CD4-positive, alpha-beta T cell treated with Interleukin-6 at 100 ng/mL for 8 hours (primary cell): ENCODE measurements at places on chromosomes 6 and 20.

DNA sequence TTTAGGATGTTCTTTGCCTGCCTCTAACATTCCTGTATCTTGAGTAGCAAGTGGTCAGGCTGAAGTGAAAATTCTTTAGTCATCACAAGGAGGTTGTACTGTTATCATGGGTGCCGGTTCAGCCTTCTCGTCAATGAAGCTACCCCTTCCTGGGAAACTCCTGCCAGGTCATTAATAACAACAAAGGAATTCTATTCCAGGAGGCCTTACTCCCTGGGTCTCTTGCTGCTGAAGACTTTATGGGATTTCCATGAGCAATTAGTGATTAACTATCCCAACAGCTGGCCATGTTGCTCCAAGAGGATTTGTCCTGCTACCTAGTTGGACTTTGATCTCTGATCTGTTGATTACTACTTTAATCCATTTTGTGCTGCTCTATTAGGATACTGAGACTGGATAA lies 62.7 kb upstream of the ELOVL5 start:
- no peak for DNase-seq

GRCh38 chr6:136350914-136351313 lies 61.3 kb upstream of the BCLAF1 start:
- no peak for DNase-seq

DNA sequence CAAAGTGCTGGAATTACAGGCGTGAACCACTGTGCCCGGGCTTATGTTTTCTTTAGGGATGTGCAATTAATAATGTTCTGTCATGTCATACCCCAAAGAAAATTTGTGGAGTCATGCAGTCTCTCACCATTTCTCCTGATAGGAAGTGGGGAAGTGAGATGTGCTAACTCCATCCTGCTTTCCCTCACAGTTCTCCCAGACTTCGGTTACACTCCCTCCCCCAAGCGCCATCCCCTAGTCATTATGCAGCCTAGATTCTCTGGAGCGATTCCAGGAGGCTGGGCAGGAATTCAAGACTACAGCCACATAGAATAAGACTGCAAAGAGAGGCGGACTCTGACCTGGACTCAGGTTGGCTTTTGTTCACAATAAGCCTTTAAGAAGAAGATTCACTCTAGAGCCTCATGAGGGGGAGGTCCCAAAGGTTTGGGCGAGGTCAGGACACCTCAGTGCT lies 271.4 kb downstream of the ALDH8A1 start:
- DNase-seq = no peak

DNA sequence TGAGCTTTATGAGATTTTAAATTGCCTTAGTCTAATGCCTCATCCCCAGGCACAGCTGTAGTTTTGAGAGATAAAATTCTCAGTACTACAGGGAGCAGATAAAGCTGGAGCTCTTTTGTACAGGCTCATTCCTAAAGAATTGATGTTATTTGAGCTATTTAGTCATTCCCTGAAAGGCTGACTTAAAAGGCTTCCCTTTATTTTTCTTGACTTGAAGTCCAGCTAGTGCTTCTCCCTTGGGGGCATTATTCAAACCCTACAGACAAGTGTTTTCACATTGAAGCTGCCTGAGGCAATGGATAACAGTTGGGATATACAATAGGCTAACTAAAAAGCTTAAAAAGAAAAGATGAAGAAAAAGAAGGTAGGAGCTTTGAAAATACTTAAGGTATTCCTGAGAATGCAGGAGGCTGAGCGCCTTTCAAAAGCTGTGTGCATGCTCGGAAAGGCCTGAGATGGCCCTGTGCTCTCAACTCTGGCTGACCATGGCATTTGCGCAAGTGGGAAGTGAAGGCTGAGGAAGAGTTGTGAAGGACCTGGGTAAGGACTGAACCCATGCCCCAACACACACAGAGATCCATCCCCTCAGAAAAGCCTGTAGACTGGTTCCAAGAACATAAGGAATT lies 315.1 kb downstream of the SMOC2 start:
- DNase-seq = no peak

DNA sequence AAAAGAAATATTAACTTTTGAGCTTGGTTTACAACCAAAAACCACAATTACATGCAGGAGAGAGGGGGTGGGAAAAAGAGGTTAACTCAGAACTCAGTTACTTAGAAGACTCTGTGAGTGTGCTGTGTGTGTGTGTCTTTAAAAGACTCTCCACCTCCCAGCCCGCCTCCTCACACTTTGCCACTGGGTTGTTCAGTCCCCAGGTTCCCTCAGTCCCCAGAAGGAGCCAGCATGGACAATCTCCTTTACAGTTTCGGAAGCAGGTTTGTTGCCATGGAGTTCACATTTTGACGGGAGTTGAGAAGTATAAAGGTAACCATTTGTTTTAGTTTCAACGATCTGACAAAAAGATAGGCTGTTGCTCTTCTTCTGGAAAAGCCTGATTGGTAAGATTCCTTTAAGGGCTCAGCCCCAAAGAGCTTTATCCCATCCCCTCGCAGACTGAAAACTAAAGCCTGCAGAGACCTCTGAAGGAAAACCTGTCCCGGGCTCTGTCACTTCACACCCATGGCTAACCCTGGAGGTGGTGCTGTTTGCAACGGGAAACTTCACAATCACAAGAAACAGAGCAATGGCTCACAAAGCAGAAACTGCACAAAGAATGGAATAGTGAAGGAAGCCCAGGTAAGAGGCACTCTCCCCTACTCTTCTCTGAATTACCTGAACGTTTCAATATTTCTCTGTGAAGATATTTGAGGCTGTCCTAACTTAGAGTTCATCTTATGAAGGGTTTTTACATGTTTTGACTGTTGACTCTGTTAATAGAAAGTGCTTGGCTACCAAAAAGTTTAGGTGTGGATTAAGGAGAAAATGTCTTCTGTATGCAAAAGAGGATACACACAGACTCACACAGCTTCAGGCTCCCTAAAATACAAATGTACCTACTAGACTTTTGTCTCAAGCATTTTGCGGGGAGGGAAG lies at the start of gene SPTLC3:
SPTLC3 (plus strand) TSS at position 212 of the 921 bp plus-strand sequence; CDS start at position 508, 296 bp downstream.
- DNase-seq = no peak

GRCh38 chr6:165702669-165703068 lies 39.6 kb upstream of the PDE10A start:
- no peak for DNase-seq

- DNase-seq = no peak
Observed at GRCh38 chr20:11919581-11919980, 1.9 kb downstream of the BTBD3 start.

DNA sequence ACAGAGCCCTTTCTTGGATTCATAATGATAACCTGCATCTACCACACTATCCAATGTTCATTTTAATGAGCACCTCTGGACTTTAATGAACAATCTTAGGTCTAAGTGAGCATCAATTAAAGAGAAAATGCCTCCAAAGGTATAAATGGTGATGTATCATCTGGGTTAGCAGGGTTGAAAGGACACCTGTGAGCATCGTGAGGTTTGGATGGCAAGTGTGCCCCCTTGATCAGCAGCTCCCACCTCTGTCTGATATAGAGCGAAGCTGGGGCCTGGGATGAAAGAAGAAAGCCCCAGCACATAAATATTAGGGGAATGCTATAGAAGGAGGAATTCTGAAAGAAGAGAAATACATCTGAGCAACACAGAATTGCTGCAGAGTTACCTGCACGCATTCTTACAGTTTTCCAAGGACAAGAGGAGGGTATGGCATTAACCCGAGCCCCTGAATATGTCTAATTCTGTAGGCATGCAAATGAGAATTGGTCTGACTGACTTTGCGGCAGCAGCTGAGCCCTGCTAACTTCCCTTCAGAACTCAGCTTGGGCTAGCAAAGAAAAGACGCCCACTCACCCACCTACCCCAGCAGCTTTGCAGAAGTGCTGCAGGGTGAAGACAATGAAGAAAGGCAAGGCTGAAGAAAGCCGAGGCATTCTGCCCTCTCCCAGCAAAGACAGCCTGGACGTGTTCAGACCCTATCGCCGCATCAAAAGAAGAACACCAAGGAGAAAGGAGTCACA lies 136.2 kb downstream of the GMPR start:
- DNase-seq = no peak

- DNase-seq = no peak
Observed at GRCh38 chr6:135025775-135026174, 28.8 kb downstream of the HBS1L start.

DNA sequence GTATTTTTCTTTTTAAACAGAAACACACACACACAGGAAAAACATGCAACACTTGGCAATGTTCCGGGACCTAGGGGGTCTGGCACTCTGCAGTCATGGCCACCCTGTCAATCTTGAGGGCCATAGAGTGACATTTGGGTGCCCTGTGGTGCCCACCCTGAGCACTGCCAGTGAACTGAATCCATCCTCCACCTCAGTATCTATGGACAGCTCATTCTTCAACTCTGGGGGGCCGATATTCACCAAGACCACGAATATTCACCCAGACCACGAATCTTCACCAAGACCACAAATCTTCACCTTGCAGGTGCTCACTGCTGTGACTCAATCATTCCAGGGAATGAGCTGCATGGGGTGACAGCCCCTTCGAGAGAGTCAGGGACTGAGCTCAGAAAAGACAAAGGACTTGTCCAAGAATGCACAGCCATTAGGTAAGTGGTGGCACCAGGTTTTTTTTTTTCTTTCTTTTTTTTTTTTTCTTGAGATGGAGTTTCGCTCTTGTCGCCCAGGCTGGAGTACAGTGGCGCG lies 19.1 kb downstream of the SNAI1 start:
- no peak for DNase-seq

GRCh38 chr6:5776706-5777390 lies 229.9 kb downstream of the NRN1 start:
- no peak for DNase-seq

- DNase-seq = no peak
Observed at GRCh38 chr6:158043008-158043407, 61.3 kb downstream of the SYNJ2 start.

- no peak for DNase-seq
Observed at GRCh38 chr6:25094726-25095125, 159.0 kb upstream of the RIPOR2 start.

DNA sequence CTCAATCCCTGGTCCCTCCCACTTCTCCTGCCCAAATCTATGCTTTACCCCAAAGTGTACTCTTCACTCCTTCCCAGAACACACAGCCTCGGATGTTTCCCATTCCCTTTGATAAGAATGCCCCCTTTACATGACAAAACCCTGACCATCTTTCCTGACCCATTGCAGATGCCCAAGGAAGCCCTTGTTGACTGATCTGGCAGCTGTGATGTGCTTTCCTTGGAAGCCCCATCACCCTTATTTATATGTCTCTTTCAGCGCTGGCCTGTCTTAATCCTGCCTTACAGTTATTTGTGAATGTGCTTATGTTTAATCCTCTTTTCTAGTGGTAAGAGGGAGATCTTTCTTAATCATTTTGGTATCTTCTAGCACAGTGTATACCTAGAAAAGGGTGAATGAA lies 523.1 kb downstream of the CD83 start:
- DNase-seq = no peak

DNA sequence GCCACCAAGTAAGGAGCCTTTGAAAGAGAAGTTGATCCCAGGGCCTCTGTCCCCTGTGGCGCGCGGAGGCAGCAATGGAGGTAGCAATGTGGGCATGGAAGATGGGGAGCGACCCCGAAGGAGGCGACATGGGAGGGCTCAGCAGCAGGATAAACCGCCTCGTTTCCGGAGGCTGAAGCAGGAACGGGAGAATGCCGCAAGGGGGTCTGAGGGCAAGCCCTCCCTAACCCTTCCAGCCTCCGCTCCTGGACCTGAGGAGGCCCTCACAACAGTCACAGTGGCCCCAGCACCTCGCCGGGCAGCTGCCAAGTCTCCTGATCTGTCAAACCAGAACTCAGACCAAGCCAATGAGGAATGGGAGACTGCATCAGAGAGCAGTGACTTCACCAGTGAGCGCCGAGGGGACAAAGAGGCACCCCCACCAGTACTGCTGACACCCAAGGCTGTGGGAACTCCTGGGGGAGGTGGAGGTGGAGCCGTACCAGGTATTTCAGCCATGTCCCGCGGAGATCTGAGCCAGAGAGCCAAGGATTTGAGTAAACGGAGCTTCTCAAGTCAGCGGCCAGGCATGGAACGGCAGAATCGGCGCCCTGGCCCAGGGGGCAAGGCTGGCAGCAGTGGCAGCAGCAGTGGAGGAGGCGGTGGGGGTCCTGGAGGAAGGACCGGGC lies 11.9 kb downstream of the PRRC2A start:
- no peak for DNase-seq

- DNase-seq = no peak
Observed at GRCh38 chr20:5171064-5171789, 44.4 kb downstream of the CDS2 start.

DNA sequence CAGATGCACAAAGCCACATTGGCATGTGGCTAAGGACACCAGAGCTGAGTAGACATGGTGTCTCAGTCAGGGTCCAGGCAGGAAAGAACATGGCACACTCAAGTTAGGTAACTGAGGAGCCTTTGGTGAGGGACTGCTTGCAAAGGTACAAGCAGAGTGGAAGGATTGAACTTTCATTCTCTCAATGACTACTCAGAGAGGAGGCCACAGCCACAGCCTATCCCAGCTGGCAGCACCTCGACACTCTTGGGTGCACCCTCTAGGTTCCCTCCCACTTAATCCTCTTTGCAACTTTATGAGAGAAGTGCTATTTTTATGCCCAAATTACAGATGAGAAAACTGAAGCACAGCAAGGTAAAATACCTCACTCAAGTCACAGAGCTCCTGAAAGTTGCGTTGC lies 73.4 kb downstream of the ISM1 start:
- DNase-seq = no peak

DNA sequence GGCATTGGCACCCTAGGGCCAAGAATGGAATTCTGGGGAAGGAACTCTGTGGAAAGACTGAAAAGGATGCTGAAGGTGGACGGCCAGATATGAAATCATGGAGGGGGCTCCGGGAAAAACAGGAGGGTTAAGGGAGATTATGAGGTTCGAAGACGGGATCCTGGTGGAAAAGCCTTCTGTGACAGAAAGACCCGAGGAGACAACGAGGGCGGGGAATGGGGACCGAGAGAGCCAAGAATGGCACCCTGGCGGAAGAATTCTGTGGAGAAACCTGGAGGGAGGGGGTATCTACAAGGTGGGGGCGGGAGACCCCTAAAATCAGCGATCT lies 426 bp downstream of the TRMT6 start:
- DNase-seq = no peak

DNA sequence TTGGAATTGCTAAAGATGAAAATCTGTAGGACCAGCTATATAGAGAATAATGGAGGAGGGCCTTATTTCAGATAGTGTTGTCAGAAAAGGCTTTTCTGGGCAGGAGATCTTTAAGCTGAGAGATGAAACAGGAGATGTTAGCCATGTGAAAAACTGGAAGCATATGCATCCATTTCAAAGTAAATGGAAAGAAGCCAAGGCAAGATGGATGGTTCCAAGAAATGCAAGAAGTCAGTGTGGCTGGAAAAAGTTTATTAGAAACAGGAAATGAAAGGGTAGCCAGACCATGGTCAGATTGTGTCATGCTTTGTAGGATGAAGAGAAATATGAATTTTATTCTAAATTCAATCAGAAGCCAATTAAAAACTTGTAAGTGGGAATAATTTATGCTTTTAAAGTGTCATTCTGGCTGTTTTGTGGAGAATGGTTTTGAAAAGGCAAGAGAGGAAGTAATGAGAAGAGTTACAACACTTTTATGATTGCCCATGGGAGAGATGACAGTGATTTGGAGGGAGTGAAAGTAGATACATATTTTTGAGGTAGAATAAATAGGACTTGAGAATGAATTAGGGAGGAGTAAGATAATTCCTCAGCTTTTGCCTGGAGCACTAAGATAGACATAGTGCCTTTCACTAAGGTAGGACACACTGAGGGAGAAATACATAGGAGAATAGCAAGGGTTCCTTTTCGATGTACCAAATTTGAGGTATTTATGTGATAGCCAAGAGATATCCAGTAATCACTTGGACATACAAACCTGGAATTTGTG lies 620.1 kb downstream of the HTR1B start:
- no peak for DNase-seq

GRCh38 chr6:45647341-45648261 lies 269.9 kb upstream of the SUPT3H start:
- no peak for DNase-seq

- DNase-seq = no peak
Observed at GRCh38 chr6:25698631-25699030, 46.6 kb downstream of the SCGN start.
